ENCODE measurements at places on chromosomes 2 and 18. TPM values are rescaled to one million over a fixed set of nuclear protein-coding genes. Genes with fewer than 3 reads are reported as not detected.

DNA sequence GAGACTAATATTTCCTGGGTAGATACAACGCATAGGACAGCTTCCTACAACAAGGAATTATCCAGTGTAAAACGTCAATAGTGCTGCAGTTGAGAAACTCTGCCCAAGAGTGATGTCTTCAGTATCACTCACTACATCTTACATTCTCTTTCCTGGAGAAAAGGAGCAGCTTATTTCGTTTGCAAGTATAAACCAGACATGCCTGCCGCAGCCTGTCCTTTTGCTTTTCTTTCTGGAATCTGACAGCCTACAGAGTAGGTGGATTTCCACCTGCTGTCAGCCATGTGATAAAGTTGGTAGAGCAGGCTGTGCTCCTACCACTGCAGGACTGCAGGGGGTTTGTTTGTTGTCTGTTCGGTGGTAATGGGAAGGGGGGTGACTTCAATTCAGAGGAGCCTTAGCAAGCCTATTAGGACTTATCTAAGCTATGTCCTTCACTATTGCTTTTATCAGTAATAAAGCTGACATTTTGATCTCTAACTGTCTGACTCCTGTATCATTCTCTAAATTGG, 439.1 kb downstream of the GRB14 start:
- H3K4me3 ChIP-seq: no peak overlapping the region
- H3K4me1 ChIP-seq: no peaks in the 10 kb centered on the region
- no peaks in the 10 kb centered on the region for H3K36me3 ChIP-seq
- H3K27ac ChIP-seq: no peak overlapping the region
- no peaks in the 10 kb centered on the region for H3K27me3 ChIP-seq

DNA sequence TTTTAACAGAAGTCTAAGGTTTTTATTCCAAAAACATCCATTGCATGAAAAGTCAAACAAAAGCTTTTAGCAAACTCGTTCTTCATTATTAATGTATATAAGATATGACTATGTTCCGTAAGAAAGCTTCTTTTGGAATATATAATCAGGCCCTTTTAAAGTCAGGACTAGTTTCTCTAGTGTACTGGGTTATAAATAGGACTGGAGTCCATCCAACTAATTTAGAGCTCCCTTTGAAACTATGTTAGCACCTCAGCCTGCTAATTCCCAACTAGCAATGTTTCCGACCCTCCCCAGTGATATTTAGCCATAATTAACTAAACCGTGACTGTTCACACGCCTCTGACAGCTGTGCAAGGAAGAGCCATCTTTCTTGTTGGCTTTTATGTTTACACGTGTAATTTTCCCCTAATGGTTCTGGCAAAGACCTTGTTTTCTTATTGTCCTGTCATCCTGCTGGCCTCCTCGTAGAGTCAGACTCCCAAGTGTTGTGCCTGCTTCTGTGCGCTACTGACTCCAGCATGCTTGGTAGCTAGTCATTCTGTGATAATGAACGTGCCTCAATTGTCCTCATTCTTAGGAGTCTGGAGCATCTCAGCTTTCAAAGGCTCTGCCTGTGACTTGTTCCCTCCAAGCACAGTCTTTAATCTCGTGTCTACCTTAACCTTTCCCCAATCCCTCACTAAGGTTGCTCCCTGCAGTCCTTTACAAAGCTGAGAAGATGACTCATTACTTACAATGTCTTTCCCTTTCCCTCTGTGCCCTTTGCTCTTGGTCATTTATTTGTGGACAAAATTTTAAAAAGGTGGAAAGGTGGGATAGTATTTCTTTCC, 172.2 kb upstream of the RASGRP3 start:
- no peak for DNase-seq
- no peak overlapping the region for H3K4me3 ChIP-seq
- no peaks in the 10 kb centered on the region for H3K27me3 ChIP-seq
- H3K4me1 ChIP-seq: no peaks in the 10 kb centered on the region
- H3K36me3 ChIP-seq: no peaks in the 10 kb centered on the region
- no peak overlapping the region for H3K27ac ChIP-seq

Gene SLC38A11
- total RNA-seq: not detected

- no peak for DNase-seq
- no peak overlapping the region for H3K4me3 ChIP-seq
- no peak overlapping the region for H3K27ac ChIP-seq
- H3K27me3 ChIP-seq: no peaks in the 10 kb centered on the region
- no peaks in the 10 kb centered on the region for H3K36me3 ChIP-seq
Measured at GRCh38 chr18:22456116-22456480, 38.4 kb upstream of the CTAGE1 start.
